ENCODE measurements at places on chromosomes 5 and 9. TPM values are rescaled to one million over a fixed set of nuclear protein-coding genes. Genes with fewer than 3 reads are reported as not detected.

Gene LPAR1
- total RNA-seq, result 16.4 TPM

Gene RAI14
- total RNA-seq, result 174 TPM

Gene GAPT
- not detected for total RNA-seq

GRCh38 chr5:169298193-169298592 lies 2.7 kb downstream of the SLIT3 start:
- DNase-seq, result no peak

GRCh38 chr9:97880336-97880735 lies 27.3 kb downstream of the FOXE1 start:
- peak; percentile 65 for DNase-seq

GRCh38 chr5:115050866-115051265 lies 118.8 kb downstream of the TRIM36 start:
- no peak for DNase-seq

GRCh38 chr5:161411156-161411555 lies 135.4 kb downstream of the GABRB2 start:
- no peak for DNase-seq

DNA sequence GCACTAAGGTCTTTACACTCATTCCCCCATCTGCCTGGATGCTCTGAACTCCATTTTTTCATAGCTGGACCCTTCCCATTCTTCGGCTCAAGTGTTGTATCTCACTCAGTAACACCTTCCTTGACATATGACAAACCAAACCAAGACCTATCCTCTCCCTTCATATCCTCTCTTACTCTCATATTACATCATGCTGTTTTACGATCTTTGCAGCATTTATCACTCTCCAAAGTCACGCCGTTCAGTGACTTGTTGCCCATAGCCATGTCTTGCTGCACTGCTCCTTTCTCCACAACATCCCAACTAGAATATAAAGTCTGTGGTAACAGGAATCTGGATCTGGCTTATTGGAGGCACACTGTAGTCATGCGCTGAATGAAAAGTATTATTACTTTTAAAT lies 923.6 kb upstream of the DMAC1 start:
- no peak for DNase-seq

- no peak for DNase-seq
These were observed 199.4 kb downstream of the PAPPA start for GRCh38 chr9:116352958-116353357.

DNA sequence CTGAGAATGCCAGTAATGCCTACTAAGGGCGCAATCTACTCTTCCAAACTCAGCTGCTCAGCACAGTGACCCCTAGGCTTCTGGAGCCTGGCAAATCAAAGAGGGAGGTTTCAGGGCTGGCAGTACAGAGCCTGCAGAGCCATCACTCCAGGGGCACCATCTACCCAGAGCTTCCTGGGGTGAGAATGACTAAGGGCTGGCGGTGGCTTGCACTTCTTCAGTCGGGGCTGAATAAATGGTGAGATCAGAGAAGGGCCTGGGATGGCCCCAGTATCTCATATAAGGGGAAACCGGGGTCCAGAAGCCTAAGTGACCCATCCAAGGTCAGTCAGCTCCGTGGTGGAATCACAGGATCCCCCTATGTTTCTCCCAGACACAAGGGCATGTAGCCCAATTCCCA lies 5.3 kb downstream of the SH3PXD2B start:
- no peak for DNase-seq
